ENCODE measurements at places on chromosomes 2 and 18.
A peak's percentile ranks its signal among the peaks of the same experiment; 100 is the strongest.

- no peak for DNase-seq
These were observed 86.1 kb downstream of the FASTKD2 start for GRCh38 chr2:206851521-206851920.

- DNase-seq: no peak
These were observed 102.5 kb downstream of the ATL2 start for GRCh38 chr2:38274286-38275276.

GRCh38 chr18:13826209-13826608 lies 2.3 kb downstream of the MC5R start:
- no peak for DNase-seq

DNA sequence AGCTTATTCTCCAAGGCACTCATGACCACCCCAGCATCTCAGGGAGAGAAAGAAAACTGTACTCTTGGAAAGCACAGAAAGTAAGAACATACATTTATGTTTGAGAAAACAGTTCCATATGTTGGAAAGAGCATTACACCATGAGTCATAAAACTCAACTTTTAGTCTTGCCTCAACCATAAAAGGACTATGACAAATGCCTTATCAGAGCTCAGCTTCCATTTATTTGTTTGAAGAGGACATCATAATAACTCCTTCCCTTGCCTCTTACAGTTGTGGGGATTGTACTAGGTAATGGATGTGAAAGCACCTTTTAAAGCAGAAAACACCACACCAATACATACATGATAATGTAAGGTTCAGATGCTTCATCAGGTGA lies 370.8 kb downstream of the LNPK start:
- no peak for DNase-seq

GRCh38 chr2:118535818-118536212 lies 311.6 kb downstream of the EN1 start:
- DNase-seq: no peak

DNA sequence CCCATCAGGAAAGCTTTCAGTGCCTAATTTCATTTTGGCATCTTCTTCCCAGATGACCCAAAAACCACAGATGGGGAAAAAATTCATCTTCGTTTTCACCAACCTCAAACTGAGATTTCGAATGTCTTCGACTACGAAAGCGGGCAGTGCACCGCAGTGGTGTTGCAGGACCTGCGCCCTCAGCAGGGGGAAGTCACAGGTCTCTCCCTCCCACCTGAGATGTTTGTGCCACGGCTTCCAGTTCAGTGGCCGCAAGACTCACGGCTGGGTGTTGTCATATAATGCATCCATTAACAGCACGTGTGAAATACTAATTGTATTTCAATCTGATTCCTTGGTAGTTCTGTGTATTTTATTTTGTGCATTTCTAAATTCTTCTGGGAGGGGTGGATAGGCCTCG lies 66.2 kb upstream of the SALL3 start:
- no peak for DNase-seq

- DNase-seq: no peak
These were observed 8.3 kb downstream of the SERPINE2 start for GRCh38 chr2:224030786-224031185.

DNA sequence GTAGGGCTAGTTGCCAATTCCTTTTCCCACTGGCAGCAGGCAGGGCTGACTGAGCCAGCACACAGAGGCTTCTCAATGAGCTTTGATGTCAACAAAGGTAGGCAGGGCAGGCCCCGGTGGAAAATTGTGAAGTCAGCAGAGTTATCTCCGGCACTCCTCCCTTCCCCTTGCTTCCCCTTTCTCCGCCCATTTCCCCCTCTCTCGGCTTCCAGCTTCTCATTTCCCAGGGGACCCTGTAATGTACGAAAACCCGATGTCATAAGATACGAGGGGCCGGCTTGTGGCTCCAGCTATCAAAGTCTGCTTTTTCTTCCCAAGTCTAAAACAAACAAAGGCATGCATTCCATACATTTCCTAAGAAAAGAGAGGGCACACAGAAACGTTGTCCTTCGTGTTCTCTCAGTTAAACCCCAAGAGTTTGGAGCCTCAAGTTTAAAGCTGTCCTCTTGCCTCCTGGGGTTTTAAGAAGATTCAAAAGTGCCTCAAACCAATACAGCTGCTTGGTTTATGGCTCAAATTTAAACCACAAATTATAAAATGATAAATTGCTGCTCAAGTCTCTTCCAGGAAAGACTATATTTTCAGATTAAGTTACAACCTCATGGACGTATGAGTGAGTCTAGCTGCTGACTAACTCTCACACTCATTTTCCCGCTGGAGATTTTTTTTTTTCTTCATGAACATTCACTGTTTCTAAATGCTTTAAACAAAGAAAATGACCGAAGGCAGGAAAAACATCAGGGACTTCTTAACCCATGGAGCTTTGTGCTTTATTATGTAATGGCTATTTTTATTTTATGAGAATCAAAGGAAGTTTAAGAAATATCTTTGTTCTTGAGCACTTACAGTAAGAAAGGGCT lies 27.2 kb upstream of the EML4 start:
- peak; percentile 25 for DNase-seq

DNA sequence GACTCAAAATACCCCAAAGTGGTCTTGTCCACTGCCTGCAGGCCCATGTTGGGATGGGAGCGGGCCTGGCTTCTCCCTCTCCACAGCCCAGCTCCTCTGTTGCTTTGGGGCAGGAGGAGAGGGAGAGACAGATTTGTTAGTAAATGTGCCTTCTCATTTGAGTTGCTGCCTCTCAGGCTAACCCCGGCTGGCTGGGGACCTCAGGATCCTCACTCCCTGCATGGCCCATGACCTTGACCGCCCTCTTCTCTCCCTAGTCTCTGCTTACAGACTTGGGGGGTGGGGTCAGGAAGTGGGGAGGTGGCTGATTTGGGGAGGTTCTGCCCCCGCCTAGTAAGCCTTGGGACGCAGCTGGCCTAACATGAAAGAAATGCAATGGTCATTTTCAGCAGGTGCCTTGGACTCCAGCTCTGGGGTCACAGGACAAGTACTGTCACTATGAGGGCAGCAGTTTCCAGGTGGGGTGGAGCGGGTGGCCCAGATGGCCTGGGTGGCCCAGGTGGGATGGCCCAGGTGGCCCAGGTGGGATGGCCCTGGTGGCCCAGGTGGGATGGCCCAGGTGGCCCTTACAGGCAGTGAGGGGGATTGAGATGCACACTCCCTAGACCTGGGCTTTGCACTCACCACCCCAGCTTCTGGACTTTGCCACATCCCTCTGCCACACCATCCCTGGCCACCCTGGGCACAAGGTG lies 24.1 kb downstream of the HJURP start:
- DNase-seq: no peak

- peak; percentile 1 for DNase-seq
These were observed 81.1 kb downstream of the SEPTIN10 start for GRCh38 chr2:109532728-109533076.

DNA sequence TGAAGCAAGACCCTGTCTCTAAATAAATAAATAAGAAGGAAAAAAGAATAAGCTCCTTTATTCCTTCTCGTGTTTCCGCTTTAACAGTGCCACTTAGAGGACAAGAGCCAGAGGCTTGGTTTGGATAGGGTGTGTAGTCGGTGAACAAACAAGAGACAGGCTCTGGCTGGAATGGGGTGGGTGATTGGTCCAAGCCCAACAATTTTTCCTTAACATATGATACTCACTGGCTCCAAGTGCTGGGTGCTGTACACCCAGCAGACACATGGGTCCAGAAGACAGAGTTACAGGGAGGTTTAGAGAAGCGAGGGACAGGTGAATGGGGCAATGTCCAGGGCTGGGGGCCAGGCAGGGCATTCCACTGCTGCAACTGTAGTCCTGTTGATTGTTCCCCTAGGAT lies 77.8 kb downstream of the NCAPH start:
- no peak for DNase-seq

DNA sequence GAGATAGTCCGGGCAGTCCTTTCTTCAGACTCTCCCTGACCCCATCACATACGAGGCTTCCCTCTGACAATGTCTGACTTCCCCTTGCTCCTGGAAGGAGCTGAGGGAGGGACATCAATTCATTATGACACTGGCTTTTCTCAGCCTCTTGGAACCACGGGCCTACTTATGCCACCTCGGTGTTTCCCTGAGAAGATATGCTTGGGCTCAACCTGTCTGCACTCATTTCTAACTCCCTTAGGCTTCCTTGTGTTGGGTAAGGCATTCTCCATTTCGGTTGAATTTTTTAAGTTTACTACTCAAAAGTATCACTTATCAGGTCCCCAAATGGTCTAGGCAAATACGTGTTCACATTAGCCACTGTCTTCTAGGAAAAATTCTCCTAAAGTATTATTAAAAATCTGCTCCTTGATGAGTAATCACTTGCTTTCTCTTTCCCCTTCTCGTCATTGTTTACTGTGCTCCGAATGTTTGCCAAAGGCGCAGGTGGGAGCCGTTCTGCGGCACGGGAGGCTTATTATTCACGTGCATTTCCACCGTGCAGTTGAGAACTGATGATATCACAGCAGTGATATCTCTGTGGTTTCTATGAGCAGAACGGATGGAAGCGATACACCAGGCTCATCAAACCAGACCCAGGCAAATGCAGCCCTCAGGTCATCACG lies 33.1 kb downstream of the ARL4C start:
- no peak for DNase-seq

GRCh38 chr2:193462411-193462810 lies 1267.7 kb upstream of the TMEFF2 start:
- no peak for DNase-seq

- no peak for DNase-seq
These were observed 168.7 kb downstream of the GLI2 start for GRCh38 chr2:120904379-120904778.

DNA sequence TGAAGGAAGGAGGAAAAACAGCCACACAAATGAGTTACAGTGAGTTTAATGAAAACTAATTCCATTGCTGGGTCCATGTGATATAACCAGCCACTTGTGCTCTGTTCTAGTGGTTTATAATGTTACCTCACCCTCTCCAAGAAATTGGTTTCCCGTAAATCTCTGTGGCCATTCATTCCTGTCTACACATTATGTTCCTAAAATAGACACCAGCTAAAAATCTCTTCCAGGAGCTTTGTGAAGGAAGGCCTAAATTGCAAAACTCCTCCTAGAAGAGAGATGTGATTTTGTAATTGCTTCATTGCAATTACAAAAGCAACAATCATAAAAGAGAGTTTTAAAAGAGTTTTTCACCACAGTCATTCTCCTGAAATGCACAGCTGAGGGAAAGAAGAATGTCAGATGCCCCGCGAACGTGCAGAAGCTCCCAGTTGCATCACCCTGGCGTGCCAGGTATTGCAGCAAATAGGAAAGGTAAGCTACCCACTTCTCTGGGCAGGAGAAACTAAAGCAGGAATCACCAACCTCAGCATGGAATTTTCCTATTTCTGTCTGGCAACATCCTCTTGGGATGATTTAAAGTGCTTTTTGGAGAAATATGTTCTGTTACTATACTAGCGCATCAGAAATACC lies 1.7 kb downstream of the SCN1A start:
- no peak for DNase-seq

- no peak for DNase-seq
These were observed 57.1 kb upstream of the ODC1 start for GRCh38 chr2:10504994-10505820.

GRCh38 chr18:24397131-24397693 lies 412 bp downstream of the OSBPL1A start:
- DNase-seq: peak; percentile 61

- DNase-seq: peak; percentile 63
These were observed 105.2 kb downstream of the NETO1 start for GRCh38 chr18:72762515-72763122.

DNA sequence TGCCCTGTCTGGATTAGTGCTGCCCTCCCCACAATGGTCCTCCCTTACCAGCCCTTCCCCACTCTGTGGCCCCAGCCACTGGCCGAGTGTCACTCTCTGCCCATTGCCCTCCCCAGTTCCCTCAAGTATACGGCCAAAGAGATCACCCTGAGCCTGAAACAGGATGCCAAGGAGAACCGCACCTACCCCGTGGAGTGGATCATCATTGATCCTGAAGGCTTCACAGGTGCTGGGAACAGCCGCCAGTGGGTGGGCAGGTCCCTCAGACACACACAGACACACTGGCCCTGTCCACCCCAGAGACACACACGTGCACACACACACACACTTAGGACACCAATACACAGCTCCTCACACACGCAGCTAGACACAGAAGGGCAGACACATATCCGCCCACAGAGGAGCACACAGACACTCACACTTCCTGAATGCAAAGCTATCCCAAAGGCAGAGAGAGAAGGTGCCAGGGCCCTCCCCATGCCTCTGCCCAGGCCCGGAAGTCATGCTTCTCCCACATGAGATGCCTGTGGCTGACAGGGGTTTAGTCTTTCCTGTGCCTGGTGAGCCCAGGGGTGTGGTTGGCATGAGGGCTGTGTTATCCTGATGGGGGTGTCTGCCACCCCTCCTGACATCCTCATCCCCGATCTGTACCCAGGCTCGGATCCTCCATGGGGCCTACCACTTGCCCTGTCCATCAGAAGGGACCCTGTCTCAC lies 2.9 kb downstream of the CHRND start:
- no peak for DNase-seq

- DNase-seq: no peak
These were observed 279.2 kb downstream of the CLIP4 start for GRCh38 chr2:29394311-29394980.

DNA sequence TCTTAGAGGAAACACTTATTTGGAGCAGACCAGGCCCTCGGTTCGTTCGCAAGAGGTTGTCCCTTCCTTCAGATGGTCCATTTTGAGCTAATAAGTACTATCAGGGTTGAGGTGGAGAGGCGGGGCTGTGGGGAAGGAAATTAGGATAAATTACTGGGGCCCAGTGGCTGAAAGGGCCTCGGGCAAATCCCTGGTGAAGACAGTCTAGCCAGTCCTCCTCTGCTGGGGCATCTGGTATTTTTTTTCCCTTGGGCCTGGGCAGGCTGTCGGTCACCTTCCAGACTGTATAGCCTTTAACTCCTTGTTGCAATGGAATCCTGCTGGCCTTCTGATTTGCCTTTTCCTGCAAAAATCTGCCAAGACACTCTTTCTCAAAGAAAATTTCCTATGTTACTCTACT lies 1.7 kb upstream of the MYO3B start:
- no peak for DNase-seq

- no peak for DNase-seq
These were observed 479.4 kb upstream of the MYT1L start for GRCh38 chr2:2810504-2810903.

GRCh38 chr2:110205660-110206455 lies 1.0 kb upstream of the NPHP1 start:
- DNase-seq: no peak

- DNase-seq: no peak
These were observed 11.5 kb upstream of the INPP5D start for GRCh38 chr2:233048569-233049193.

- no peak for DNase-seq
These were observed 162.0 kb downstream of the DTNA start for GRCh38 chr18:34872066-34872465.

GRCh38 chr2:30757749-30758148 lies 49.5 kb downstream of the CAPN13 start:
- no peak for DNase-seq

- DNase-seq: no peak
These were observed 107.1 kb upstream of the PKDCC start for GRCh38 chr2:41940745-41941063.

GRCh38 chr2:67246791-67247190 lies 150.3 kb upstream of the ETAA1 start:
- no peak for DNase-seq

GRCh38 chr2:73494031-73494430 lies 108.4 kb downstream of the ALMS1 start:
- DNase-seq: no peak

GRCh38 chr2:173132531-173132930 lies 56.9 kb downstream of the MAP3K20 start:
- no peak for DNase-seq

Data from head of caudate nucleus (tissue), 42 donors.